ENCODE measurements at places on chromosomes 7 and 10.

- DNase-seq, result no peak
Observed at GRCh38 chr10:124957404-124957947, 15.6 kb downstream of the ZRANB1 start.

DNA sequence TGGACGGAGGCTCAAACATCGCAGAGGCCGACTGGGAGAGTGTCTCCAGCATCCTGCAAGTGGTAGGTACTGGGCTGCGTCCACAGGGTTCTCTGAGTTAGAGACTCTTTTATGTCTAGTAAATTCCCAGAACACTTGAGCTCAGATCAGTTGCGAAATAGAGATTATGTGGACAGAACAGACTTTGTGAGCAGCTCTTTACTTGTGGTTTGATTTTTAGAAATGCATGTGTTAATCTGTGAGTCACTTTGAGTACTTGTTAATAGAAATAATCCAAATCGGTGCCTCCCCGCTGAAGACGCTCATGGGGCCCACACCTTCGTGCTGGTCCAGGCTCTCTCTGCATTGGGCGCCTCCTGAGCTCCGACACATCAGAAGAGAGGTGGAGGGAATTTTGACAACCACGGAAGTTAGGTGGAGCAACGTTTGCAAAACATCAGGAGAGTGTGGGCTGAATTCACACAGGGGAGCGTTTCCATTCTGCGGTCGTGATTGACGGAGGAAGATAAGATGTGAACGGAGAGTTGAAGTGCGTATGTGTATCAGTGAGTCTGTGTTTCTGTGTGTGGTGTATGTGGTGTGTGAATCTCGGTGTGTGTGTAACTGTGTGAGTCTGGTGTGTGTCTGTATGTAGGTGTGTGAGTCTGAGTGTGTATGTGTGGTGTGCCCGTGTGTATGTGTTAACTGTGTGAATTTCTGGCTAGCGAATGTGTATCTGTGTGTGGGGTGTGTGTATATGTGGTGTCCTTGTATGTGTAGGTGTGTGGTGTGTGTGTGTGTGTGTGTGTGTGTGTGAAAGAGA is 32.1 kb downstream of the PFKP start:
- no peak for DNase-seq

GRCh38 chr7:84847038-84847437 is 339.8 kb downstream of the SEMA3D start:
- DNase-seq, result no peak

GRCh38 chr7:128770233-128770632 is 5.4 kb downstream of the OPN1SW start:
- DNase-seq, result no peak

GRCh38 chr10:49081547-49082275 is 33.6 kb downstream of the VSTM4 start:
- DNase-seq, result peak; percentile 36

DNA sequence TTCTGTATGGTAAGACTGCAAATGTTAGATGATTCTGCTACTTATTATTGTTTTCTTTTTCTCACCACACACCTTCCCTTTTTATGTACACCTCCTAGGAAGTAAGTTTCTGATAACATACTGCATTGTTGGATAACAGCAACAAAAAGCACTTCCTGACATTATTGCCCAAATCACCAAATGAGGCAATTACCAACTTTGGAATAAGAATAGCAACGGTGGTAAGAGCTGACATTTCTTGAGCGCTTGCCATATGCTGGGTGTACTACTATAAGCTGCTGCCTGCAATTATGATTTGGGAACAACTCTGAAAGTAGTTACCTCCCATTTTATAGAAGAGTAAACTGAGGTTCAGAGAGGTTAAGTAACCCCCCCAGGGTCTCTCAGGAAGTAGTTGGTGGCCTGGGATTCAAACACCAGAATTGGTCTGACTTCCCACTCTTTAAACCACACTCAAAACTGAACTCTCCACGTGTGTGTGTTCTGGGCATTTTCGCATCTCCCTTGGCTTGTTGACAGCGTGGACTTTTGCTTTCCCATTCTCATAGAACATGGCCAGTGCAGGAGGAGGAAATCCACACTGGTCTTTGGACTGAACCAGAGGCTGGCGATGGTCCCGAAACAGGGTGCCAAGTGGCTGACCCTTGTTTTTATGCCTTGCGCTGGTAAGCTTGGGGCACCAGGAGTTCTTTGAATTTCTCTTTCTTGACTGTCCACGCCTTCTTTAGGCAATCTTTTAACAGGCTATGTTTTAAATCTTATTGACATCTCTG is 71.4 kb downstream of the TCF7L2 start:
- no peak for DNase-seq

- no peak for DNase-seq
Observed at GRCh38 chr7:120931243-120931642, 19.3 kb upstream of the ING3 start.

DNA sequence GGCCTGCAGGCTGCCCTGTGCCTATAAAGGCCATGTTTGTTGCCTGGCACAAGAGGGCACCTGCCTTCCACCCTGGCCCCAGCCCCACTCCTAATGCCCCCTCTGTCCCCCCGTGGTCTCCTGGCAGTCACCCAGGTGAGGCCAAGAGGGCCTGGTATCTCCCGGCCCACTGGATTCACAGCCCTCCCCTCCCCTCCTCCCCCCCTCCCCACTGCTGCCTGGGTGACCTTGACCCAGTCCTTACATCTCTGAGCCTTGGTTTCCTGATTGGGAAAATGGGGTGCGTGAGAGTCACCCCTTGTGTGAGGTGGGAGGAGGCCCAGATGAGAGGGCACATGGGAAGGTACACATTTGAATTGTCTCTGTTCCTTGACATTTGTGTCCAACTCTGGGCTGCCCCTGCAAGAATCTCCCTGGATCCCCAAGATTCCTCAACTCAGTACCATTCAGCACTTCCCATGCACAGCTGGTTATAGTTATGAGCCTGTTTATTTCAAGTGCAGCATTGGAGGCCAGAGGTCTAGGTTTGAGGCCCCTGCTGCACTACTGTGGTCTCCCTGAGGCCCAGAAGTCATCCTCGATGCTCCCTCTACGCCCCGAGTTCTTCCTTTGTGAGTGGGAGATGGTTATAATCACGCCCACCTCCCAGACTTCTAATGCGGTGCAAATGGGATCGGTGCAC is 58.9 kb downstream of the TMEM270 start:
- DNase-seq, result no peak

- DNase-seq, result no peak
Observed at GRCh38 chr10:42646687-42647640, 8.6 kb upstream of the ZNF33B start.

GRCh38 chr7:149772241-149772955 is 990 bp downstream of the ZNF467 start:
- DNase-seq, result peak; percentile 57

DNA sequence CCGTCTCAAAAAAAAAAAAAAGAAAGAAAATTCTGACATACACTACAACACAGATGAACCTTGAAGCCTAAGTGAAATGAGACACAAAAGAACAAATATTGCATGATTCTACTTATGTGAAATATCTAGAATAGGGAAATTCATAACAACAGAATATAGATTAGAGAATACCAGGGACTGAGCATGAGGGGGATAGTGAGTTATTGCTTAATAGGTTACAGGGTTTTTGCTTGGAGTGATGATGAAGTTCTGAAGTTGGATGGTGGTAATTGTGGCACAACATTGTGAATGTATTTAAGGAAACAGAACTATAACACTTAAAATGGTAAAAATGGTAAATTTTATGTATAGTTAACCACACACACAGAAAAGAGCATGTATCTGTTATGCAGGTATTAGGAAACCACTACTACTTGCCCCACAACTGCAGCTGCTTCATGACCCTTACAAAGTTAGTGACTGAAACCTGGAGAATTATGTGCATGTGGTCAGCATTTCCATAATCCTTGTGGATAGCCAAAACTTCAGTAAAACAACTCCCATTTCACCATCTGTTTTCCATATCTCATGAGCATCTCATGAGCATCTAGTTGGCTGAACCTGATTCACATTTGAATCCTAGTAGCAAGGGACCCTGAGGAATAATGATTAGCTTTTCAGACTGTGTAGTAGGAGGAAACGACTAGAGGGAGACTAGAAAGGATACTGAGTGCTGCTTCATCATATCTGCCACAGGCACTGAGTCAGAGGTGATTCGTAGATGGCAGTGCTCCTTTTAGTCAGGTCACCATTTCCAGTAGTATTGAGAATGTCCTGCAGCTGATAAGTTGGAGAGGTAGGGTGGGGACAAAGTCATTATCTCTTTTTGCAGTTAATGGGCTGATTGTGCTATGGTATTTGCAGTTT is 26.3 kb downstream of the SAMD8 start:
- DNase-seq, result no peak

DNA sequence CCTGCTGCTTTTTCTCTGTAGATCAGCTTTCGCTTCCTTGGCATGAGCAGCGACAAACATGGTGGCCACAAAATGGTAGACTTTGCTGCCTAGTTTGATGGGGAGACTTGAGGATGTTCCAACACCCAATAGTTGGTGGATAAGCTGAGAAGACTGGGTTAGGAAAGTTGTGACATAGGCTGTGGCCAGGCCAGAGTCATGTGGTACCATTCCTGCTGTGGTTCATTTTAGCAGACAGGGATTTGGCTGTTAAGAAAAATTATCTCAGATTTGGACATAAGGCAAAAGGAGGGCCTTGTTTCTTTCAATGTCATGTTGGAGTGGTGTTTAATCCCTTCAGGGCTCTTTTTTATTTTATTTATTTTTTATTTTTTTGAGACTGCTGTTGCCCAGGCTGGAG is 26.6 kb upstream of the FAM180A start:
- no peak for DNase-seq

DNA sequence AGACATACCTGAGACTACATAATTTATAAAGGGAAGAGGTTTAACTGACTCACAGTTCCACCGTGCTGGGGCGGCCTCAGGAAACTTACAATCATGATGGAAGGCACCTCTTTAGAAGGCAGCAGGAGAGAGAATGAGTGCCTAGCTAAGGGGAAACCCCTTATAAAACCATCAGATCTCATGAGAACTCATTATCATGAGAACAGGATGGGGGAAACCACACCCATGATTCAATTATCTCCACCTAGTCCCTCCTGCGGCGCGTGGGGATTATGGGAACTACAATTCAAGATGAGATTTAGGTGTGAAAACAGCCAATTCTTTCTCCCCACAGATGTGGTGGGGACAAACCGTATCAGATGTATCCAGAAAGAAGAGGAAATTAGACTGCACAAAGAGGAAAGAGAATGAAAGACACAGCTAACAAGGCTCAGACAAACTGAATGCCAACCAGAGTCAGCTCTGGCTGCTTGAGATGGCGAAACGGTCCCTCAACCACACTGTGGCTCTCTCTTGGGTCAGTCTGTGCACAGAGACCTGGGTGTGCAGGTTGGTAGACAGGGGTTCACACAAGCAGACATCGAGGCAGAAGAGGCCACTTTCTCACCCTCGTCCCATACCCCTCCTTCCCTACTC is 375.6 kb downstream of the SFMBT2 start:
- no peak for DNase-seq

GRCh38 chr7:98213888-98214810 is 2.9 kb downstream of the BHLHA15 start:
- DNase-seq, result peak; percentile 6

DNA sequence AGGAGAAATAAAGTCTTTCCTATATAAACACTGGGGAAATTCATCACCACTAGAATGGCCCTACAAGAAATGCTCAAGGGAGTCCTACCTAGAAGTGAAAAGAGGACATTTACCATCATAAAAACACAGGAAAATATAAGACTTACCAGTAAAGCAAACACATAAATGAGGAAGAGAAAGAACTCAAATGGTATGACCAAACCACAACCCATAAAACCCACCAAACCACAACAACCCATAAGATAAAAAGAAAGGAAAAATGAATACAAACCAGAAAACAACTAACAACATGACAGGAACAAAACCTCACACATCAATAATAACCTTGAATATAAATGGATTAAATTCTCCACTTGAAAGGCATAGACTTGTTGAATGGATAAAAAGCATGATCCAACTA is 71.9 kb upstream of the DIP2C start:
- no peak for DNase-seq

DNA sequence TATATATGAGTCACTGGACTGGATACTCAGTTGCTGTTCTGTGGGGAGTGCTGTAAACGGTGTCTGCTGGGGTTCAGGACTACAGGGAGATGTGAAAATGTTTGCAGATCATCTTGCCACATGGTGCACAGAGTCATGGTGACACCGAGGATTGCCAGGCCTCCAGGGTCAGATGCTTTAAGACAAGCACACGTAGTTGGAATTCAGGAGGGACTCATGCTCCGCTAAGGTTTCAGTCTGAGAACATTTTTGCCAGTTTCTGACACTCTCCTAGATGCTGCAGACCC is 211.3 kb downstream of the CXCL12 start:
- no peak for DNase-seq

DNA sequence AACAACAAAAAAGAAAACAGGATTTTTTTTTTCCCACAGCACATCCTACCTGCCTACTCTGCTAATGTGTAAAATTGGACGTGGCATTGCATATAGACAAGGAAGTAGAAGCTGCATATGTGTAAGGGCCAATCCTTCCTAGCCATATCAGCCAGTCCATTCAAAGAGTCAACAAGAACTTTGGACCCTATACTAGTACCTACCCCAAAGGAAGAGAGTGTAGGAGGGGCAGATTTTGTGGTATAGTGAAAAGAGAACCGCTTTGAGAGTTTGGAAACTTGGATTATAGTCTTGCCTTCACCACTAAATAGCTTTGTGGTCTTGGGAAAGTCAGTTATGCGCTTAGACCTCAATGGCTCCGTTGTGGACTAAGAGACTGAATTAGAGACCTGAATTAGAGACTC is 12.1 kb upstream of the MCU start:
- DNase-seq, result no peak

- DNase-seq, result no peak
Observed at GRCh38 chr10:97131666-97132065, 54.1 kb downstream of the SLIT1 start.

DNA sequence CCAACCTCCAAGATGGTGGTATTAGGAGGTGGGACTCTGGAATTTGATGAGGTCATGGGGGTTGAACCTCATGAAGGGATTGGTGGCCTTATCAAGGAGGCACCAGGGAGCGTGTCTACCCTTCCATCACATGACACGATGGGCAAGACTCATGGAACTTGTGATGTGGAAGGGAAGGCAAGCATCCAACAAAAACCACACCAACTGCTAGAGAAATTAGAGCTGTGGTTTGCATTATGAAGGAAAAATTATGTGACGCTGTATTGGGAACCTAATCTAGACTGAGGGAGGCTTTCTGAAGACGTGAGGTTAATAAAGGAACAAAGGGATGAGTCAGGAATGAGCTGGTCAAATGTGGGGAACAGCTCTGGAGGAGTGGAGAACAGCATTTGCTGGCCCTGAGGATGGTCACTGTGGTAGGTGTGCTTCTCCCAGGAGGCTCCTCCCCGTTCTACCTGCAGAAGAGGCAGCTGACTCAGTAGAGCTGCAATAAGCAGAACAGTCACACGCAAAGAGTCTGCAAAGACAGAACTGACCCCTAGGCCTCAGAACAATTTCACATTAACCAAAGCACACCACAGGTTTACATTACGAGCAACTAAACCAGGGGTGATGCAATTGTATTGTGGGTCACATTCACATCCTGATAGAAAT is 236.6 kb upstream of the GRB10 start:
- DNase-seq, result no peak
